ENCODE measurements at places on chromosomes 2 and 18.

DNA sequence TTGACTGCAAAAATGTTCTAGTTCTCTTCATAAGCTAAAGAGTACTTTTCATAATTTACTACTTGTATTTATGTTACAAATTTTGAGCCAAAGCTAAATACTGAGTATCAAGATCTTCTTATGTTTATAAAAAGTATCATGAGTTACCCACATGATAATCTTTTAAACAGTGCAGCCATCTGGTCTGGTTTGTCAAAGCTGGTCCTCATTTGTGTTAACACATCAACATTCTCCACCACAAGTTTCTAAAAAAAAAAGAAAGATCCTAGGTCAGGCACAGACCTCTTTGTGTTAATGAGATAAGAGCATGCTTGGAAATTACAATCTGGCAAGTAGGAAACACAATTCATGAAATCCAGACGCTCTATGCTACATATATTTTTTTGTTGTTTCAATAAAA lies 75.5 kb upstream of the FRZB start:
- no peaks in the 10 kb centered on the region for H3K4me1 ChIP-seq
- DNase-seq: no peak
- no peaks in the 10 kb centered on the region for H3K27me3 ChIP-seq

DNA sequence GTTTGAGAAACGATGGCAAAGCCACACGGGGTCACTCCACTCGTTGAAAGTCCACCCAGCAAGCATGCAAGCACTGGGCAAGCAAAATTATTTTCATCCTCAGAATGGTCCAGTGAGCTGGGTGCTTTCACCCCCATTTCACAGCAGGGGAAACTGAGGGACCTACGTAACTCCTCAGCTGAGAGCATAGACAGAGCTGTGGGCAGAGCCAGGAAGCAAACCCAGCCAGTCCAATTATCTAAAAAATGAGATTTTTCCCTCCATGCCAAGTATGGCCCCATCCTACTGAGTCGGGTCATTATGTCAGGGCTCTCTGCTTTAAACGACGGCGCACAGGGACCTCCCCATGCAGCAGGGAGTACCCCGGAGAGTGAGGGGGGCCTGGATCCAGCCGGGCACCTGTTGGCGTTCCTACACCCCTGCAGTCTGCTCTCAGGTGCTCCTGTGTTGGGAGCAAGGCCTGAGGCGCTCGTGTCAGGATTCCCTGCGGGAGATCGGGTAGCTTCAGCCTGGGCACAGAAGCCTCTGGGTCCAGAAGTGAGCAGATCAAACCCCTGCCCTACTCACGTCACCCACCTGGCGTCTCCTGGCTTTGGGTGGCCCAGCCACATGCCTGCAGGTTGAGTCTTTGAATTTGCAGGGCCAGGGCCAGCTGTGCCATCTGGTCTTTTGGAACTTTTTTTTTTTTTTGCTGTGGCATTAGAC lies 17.3 kb downstream of the TWIST2 start:
- no peak overlapping the region for H3K27ac ChIP-seq
- no peak overlapping the region for H3K4me3 ChIP-seq
- H3K36me3 ChIP-seq: no peaks in the 10 kb centered on the region
- DNase-seq: no peak
- H3K4me1 ChIP-seq: peaks cover 5% of the 10 kb centered on the region
- peaks cover 22% of the 10 kb centered on the region for H3K27me3 ChIP-seq

DNA sequence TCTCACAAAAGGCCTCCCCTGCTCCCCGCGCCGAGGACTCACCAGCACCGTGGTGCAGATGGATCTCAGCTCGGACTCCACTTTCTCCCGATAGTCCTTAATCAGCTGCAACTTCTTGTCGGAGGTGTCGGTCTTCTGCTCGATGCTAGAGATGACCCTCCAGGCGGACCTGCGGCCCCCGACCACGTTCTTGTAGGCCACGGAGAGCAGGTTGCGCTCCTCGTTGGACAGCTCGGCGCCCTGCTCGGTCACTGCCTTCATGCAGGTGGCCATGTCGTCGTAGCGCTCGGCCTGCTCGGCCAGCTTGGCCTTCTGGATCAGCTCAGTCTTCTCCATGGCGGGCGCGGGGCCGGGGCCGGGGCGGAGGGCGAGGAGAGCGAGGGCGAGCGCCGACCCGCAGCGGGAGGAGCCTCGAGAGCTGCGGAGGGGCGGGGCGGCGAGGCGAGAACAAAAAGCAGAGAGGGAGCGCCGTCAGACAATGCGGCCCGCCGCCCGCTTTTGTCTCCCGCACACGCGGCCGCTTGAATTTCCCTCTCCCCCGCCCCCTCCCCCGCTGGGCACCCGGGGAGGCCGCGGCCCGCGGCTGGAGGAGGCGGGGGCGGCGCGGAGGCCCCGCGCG lies 571 bp downstream of the YWHAQ start:
- H3K4me3 ChIP-seq: peak overlapping the region; percentile 98
- peaks cover 45% of the 10 kb centered on the region for H3K36me3 ChIP-seq
- no peaks in the 10 kb centered on the region for H3K27me3 ChIP-seq

- DNase-seq: peak; percentile 20
- peaks cover 25% of the 10 kb centered on the region for H3K27me3 ChIP-seq
- no peaks in the 10 kb centered on the region for H3K36me3 ChIP-seq
- peak overlapping the region; percentile 63 for H3K27ac ChIP-seq
- no peak overlapping the region for H3K4me3 ChIP-seq
- H3K4me1 ChIP-seq: peaks cover 14% of the 10 kb centered on the region
Observed at GRCh38 chr2:230953845-230954244, 28.8 kb upstream of the GPR55 start.

GRCh38 chr2:200306931-200307723 lies 634 bp downstream of the SPATS2L start:
- H3K27me3 ChIP-seq: peaks cover 36% of the 10 kb centered on the region
- peaks cover 4% of the 10 kb centered on the region for H3K4me1 ChIP-seq
- peaks cover 3% of the 10 kb centered on the region for H3K36me3 ChIP-seq
- peak; percentile 2 for DNase-seq

GRCh38 chr2:143192106-143192505 lies 62.9 kb downstream of the ARHGAP15 start:
- peaks cover 22% of the 10 kb centered on the region for H3K36me3 ChIP-seq
- no peak overlapping the region for H3K27ac ChIP-seq
- H3K4me1 ChIP-seq: peaks cover 34% of the 10 kb centered on the region
- DNase-seq: no peak

- H3K27me3 ChIP-seq: peaks cover 61% of the 10 kb centered on the region
- H3K27ac ChIP-seq: no peak overlapping the region
- no peak overlapping the region for H3K4me3 ChIP-seq
- DNase-seq: peak; percentile 31
- peaks cover 9% of the 10 kb centered on the region for H3K36me3 ChIP-seq
Observed at GRCh38 chr2:219495531-219496122, 3.1 kb upstream of the GMPPA start.

DNA sequence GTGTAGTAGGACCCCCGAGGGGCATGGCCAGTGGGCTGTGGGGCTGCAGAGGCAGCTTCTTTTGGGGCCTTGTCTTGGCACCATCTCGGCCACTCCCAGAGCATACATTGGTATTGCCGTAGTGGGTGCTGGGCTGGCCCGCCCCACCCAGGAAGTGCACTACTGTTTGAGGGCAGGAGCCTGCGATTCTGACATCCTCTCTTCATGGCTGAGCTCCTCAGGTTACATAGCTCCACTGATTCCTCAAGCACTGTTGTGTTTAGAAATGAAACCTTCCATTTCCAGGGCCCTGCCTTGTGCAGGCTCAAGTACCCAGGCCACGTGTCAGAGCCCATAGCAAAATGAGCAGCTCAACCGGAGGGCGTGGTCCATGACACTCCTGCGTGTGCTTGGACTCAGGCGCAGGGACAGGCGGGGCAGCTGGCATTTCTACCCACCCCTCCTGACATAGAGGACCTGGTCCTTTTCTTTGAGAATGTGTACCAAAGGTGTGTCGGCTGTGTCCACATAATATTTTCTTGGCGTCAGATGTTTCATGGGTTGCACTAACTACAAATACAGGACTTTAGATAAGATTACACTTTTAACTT lies 67.9 kb downstream of the DGKD start:
- H3K27ac ChIP-seq: peak overlapping the region; percentile 96
- peaks cover 71% of the 10 kb centered on the region for H3K4me1 ChIP-seq
- no peaks in the 10 kb centered on the region for H3K27me3 ChIP-seq
- peak overlapping the region; percentile 58 for H3K4me3 ChIP-seq
- H3K36me3 ChIP-seq: peaks cover 81% of the 10 kb centered on the region
- peak; percentile 59 for DNase-seq

- no peaks in the 10 kb centered on the region for H3K36me3 ChIP-seq
- H3K4me1 ChIP-seq: no peaks in the 10 kb centered on the region
- H3K27me3 ChIP-seq: no peaks in the 10 kb centered on the region
- H3K27ac ChIP-seq: no peak overlapping the region
Observed at GRCh38 chr2:61900281-61900680, 5.2 kb upstream of the COMMD1 start.
